ENCODE measurements at places on chromosomes 1 and 21. TPM values are rescaled to one million over a fixed set of nuclear protein-coding genes. Genes with fewer than 3 reads are reported as not detected.

Gene CYP4A22
- total RNA-seq = not detected

DNA sequence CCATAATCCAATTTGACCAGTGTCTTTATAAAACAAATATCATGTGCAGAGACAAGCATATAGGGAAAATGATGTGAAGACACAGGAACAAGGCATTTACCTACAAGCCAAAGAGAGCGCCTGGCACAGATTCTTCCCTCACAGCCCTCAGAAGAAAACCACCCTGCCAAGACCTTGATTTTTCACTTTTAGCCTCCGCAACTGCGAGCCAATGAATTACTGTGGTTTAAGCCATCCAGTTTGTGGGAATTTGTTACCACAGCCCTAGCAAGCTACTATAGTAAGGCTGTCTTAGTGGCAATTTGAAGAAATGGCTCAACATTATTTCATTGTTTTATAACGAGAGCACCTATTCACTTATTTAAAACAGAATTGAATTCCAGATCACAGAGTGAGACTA, 85.7 kb upstream of the CCDC190 start:
- DNase-seq = no peak

DNA sequence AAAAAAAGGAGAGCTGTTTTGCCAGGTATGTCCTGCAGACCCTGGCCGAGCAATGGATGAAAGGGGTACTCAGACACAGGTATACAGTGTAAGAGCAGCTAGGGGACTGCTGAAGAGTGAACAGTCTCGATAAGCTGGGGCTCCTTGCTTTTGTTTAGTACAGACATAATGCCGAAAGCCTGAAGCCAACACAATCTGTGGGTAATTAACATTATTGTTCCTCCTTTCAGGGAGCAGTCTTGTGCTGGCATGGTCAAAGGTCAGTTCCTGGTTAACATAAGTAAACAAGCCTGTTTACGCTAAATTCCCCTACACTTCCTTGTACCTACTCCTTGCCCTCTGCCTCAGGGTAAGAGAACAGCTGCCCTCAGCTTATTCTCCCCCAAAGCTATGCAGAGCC, 272.3 kb upstream of the ST6GALNAC5 start:
- no peak for DNase-seq

GRCh38 chr1:208206092-208206698, 38.0 kb downstream of the PLXNA2 start:
- no peak for DNase-seq

- no peak for DNase-seq
These were observed 28.7 kb downstream of the C1QB start for GRCh38 chr1:22681556-22682276.

DNA sequence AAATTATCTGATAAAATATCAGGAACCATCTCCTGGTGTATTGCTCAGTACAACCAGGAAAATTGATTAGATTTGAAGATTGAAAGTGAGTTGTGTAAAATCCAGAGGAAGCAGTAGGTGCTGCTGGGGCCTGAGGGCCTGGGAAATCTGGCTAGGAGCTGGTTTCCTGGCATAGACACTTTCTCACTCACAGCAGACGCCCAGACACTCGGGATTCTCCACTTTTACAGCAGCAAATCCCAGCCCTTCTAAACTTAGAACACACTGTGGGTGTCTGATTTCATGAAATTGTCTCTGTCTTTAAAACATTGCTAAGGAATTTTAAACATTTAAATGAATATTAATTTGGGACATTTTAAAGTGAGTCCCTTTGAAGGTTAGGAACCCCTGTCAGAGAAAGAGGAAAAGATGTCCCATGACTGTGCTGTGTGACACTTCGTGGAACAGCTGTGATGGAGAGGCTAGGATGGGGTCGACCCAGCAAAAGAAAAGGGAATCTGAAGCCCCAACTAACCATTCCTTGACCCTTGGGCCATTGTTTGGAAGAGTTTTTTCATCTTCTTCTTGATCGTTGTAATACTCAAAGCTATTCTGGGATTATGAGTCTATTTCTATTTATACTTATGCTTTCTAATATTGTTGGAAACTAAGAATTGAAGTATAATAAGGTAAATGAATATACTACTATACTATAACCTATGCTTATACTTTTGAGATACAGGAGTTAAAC, 49.0 kb upstream of the VAMP3 start:
- DNase-seq = no peak

All from stomach (tissue), 19 donors.